NCI-H1092 (cell line): ENCODE measurements at places on chromosomes 12 and 14.

- no peak for DNase-seq
These were observed 31.0 kb downstream of the TMEM116 start for GRCh38 chr12:111981987-111982386.

GRCh38 chr14:68687746-68688145, 105.1 kb downstream of the ZFP36L1 start:
- DNase-seq, result no peak

DNA sequence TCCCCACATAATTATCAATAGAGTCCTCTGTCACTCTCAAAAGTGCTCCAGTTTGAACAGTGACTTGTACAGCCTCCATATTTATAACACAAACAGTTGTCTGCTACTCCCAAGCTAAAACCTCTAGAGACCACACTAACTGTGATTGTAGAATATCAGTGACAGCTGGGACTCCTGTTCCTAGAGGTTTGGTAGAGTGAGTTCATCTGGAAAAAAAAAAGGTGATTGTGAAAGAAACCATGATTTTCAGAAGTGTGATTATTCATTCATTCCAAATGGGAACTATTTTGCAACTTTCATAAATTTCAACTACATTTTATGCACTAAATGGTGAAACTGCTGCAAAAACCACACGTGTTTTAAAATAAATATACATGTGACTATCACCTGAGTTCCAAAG, 128.0 kb upstream of the PLXNC1 start:
- no peak for DNase-seq

DNA sequence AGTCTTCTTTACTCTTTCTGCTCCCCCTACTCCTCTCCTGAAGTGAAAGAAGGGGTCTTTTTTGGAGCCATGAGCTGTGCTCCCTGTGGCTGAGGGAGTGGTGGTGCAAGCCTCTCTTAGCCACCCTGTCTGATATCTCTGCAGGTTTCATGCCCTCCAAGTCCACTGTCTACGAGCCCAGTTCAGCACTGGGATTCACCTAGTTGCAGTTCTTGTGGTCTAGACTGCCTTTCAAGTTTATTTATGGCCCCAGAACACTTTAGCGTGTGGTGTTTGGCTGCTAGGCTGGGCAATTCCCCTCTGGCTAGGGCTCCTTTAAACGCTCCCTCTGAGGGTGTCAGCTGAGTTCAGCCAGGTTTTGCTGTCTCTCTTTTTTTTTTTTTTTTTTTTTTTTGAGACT, 908.6 kb downstream of the TRHDE start:
- DNase-seq, result no peak
